ENCODE measurements at places on chromosomes 5 and 9. TPM values are rescaled to one million over a fixed set of nuclear protein-coding genes. Genes with fewer than 3 reads are reported as not detected.

GRCh38 chr9:14677872-14678271, 15.4 kb downstream of the ZDHHC21 start:
- DNase-seq = no peak

DNA sequence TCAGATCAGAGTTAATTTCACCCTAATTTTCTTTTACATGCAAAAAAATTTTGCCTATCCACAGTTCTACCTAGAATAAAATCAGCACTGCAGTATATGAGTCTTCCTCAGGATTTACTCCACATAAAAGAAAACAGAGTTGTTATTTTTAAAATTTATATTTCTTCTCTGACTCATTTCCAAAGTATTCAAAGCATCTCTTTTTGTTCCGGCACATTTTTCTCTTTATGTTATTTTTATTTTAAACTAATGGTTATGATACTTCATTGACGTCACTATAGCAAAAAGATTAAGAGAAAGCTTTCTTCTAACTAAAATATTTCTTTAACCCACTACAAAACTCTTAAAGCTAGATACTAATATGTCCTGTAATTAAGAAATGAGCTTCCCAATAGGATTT, 590.4 kb downstream of the PRELID2 start:
- no peak for DNase-seq

DNA sequence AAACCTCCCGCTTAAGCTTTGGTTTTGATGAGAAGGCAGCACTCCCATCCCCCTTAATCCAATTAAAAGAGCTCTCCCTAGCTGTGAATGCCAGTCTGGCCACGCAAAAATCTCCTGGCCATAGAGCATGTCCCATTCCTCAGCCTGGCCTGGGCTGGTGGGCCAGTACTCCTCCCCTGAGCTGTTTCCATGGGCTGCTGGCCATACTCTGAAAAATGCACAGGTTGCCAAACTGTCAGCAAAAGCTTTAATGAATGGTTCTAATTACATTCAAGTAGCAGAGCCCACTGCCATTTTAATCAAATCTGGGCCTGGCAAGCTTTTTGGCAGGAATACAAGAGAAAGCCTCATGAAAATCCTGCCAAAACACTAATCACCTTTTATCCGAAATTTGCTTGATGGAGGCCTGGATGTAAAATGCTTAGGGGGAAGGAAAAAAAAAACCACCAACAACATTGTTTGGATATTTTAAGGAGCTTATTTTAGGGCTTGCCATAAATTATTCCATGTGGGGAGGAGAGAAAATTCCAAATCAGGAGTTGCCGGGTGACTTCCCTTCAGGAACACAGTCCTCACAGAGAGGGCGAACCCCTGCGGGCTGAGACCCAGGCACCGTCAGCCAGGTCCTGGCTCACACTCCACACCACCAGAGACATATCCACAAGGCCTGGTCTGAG, 243.3 kb downstream of the SEC61B start:
- DNase-seq = no peak

CTXN3 gene
- not detected for total RNA-seq

CAVIN4 gene
- 0.46 TPM for total RNA-seq

Measured in chondrocyte (in vitro differentiated cells).